ENCODE measurements at places on chromosomes 1 and 21.

GRCh38 chr1:65266476-65266875 is 42.9 kb upstream of the DNAJC6 start:
- DNase-seq = no peak

DNA sequence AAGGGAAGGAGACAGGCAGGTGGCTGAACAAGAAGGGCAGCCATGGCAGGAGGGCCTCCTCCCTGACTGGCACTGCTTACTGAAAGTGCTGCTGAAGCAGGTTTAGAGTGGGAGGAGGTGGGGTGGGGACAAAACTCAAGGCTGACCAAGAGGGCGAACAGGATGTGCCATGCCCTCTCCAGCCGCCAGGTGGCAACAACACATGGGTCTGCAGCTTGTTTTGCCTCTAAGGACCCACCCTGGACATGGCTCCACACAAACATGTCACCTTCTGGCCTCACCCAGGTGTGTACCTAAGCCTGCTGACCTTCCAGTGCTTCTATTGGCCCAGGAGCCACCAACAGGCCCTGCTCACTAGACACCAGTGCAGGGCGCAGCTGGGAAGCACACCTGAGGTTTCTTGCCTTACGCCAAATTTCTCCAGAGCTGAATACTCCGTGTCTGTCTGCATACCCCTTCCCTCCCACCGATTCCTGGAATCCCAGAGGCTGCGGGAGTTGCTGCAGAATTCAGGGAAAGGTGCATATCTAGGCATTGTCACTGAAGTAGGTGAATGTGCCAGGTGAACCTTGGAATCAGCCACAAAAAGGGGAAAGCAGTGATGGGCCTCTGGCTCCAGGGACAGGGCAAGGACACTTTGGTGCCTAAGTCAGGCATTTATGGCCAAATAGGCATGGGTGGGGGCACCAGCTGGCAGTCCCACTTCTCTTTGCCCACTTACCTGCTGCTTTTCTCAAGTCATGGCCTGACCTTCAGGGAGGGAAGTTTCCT is 5.3 kb downstream of the PSRC1 start:
- DNase-seq = peak; percentile 60

GRCh38 chr1:234958066-234958705 is 170.5 kb downstream of the TOMM20 start:
- DNase-seq = no peak

GRCh38 chr1:62433861-62434617 is 2.8 kb upstream of the USP1 start:
- no peak for DNase-seq

GRCh38 chr1:245923215-245923614 is 583.9 kb downstream of the SMYD3 start:
- no peak for DNase-seq

DNA sequence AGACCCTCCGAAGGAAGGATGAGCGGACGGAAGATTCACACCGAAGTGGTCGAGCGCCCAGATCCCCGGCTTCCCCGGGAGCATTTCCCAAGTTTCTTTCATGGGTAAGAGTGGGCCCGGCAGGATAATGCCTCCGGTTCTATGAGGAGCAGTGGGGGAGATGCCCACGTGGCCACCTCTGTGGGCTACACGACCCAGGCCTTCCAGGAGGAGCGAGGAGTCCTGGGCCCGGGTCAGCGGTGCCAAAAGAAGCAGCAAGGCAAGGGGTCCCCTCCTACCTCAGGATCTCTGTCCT is 7.9 kb upstream of the NBPF11 start:
- no peak for DNase-seq

GRCh38 chr1:201191653-201192260 is 1.1 kb downstream of the IGFN1 start:
- DNase-seq = peak; percentile 10

GRCh38 chr1:38129971-38130370 is 83.4 kb upstream of the POU3F1 start:
- DNase-seq = no peak

- peak; percentile 64 for DNase-seq
Measured at GRCh38 chr1:9494936-9495758, 44.1 kb upstream of the SLC25A33 start.

DNA sequence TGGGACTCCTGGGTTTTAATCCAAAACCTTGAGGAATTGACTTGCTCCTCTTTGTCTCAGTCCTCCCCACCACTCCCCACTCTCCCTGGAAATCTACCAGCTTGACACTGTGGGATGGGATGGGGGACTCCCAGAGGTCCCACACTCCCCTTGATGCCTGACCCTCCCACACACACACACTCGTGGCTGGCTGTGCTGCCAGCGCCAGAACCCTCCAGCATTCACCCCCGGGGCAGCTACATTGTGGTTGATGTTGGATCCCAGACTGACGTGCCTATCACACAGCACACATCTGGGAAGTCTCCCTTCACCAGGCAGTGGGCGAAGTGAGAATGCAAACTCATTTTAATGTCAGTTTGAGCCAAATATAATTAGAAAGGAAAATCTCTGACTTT is 10.0 kb downstream of the KIRREL1 start:
- DNase-seq = no peak

DNA sequence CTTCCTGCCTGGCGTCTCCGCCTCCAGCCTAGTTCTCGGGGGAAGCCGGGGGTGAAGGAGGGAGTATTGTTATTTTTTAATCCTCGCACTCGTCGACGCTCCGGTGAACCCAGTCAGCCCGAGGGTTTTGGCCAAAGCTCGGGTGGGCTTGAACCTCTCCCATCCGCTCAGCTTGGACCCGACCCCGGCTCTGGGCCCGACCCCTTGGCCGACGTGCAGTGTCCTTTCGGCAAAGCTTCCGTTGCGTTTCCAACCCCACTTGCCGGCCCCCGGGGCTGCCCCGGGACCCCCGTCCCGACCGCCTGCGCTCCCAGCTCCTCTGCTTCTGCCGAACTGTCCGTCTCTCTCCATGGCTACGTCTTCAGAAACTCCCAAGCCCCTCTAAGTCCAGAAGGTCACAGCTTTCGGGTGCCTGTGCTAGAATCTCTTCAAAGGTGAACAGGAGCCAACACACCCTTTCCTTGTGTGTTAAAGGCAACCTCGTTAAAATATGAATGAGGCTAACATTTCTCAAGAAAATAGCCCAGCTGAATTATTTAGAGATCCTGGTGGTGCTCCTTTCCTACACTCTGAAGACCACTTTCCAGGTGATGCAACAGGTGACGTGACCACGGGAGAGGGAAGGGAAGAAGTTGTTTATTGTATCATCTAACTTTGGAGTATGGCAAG is 647 bp downstream of the DESI2 start:
- DNase-seq = no peak

DNA sequence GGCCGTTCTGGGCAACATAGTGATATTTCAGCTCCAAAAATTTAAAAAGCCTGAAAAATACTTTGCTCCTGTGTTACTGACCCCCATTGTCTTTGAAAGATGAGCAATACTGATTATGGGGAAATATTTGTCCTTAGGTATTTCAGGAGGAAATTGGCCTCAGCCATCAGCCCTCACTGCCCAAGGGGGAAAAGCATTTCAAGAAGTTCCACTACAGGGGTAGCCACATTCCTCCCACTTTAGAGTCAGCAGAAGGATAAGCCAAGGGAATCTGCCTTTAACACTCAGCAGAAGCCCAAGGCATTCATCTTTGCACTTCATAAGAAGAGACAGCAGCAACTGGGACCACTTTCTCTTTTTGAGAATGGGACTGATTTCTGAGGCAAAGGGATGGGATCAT is 40.5 kb upstream of the ZNF326 start:
- DNase-seq = no peak

GRCh38 chr1:940107-941014 is 16.6 kb downstream of the SAMD11 start:
- no peak for DNase-seq
